ENCODE measurements at places on chromosomes 3 and 15. TPM values are rescaled to one million over a fixed set of nuclear protein-coding genes. Genes with fewer than 3 reads are reported as not detected.

GRCh38 chr15:31081588-31082250 lies 19.8 kb downstream of the TRPM1 start:
- no peak overlapping the region for H3K27ac ChIP-seq
- no peak for DNase-seq
- H3K36me3 ChIP-seq: no peaks in the 10 kb centered on the region
- no peaks in the 10 kb centered on the region for H3K27me3 ChIP-seq
- peaks cover 6% of the 10 kb centered on the region for H3K4me1 ChIP-seq

DNA sequence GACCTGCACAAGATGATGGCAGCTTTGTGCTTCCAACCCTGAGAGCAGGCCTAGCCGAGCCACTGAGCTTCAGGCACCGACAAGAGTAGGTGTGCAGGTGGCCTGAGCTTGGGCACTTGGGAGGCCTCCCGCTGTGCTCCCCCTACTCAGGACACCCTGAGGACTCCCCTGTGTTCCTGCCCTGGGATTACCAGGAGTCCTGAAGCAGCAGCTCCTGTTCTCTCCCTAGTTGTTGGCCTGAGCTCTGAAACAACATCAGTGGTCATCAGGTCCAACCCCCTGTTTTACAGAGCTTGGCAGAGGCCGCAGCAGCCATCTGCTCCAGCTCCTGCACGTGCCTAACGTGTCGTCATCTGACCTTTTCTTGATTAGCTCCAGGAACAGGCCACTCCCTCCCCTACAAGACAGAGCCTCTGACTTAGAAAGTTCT lies 8.0 kb upstream of the MESP2 start:
- H3K36me3 ChIP-seq: no peaks in the 10 kb centered on the region
- no peaks in the 10 kb centered on the region for H3K27me3 ChIP-seq
- no peak overlapping the region for H3K4me3 ChIP-seq
- DNase-seq: no peak
- no peak overlapping the region for H3K27ac ChIP-seq

- no peaks in the 10 kb centered on the region for H3K36me3 ChIP-seq
- H3K4me1 ChIP-seq: no peaks in the 10 kb centered on the region
- no peak for DNase-seq
- no peak overlapping the region for H3K27ac ChIP-seq
- no peaks in the 10 kb centered on the region for H3K27me3 ChIP-seq
Observed at GRCh38 chr3:150147776-150148175, 177.1 kb upstream of the PFN2 start.

GRCh38 chr3:35690271-35690670 lies 50.9 kb downstream of the ARPP21 start:
- no peaks in the 10 kb centered on the region for H3K27me3 ChIP-seq
- H3K36me3 ChIP-seq: no peaks in the 10 kb centered on the region
- H3K4me3 ChIP-seq: no peak overlapping the region
- H3K4me1 ChIP-seq: no peaks in the 10 kb centered on the region

GRCh38 chr3:182479419-182480336 lies 313.6 kb upstream of the ATP11B start:
- no peak overlapping the region for H3K4me3 ChIP-seq
- DNase-seq: no peak
- H3K27ac ChIP-seq: no peak overlapping the region
- no peaks in the 10 kb centered on the region for H3K27me3 ChIP-seq

DNA sequence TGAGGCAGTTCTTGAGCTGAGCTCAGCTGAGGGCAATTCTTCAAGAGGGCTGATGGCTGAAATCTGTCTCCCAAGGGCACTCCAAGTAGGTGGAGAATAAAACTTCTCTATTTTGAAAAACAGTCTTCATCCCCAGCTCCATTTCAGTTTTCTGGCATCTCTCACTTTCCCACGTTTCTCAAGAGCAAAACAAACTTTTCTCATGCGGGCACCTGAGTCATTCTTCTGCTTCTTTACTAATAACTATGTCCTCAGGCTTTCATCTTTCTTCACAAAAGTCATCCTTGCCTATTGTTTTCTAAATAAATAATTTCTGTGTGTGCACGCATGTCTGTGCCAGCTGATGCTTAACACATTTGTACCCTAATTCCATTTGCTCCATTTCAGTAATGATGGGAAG lies 96.1 kb upstream of the NUDT16 start:
- DNase-seq: no peak
- no peaks in the 10 kb centered on the region for H3K4me1 ChIP-seq
- no peak overlapping the region for H3K27ac ChIP-seq
- H3K36me3 ChIP-seq: no peaks in the 10 kb centered on the region
- H3K27me3 ChIP-seq: 0 out of 2 replicates have a peak, but pooled peaks cover 2% of the 10 kb centered on the region

GRCh38 chr15:25372298-25372697 lies 66.5 kb downstream of the UBE3A start:
- H3K27ac ChIP-seq: no peak overlapping the region
- H3K4me3 ChIP-seq: no peak overlapping the region
- no peaks in the 10 kb centered on the region for H3K4me1 ChIP-seq
- peaks cover 22% of the 10 kb centered on the region for H3K36me3 ChIP-seq
- no peak for DNase-seq

Gene PXYLP1
- total RNA-seq: 1.4 TPM

Gene GMPPB
- total RNA-seq: 28.4 TPM

Gene ATP13A4
- not detected for total RNA-seq

Gene GASK1A
- total RNA-seq: not detected

Gene CFAP92
- 0.18 TPM for total RNA-seq

- H3K36me3 ChIP-seq: no peaks in the 10 kb centered on the region
- no peak overlapping the region for H3K4me3 ChIP-seq
- no peaks in the 10 kb centered on the region for H3K27me3 ChIP-seq
- no peak for DNase-seq
Observed at GRCh38 chr15:58535337-58535736, 103.5 kb downstream of the LIPC start.

Gene OIP5
- 26.7 TPM for total RNA-seq

DNA sequence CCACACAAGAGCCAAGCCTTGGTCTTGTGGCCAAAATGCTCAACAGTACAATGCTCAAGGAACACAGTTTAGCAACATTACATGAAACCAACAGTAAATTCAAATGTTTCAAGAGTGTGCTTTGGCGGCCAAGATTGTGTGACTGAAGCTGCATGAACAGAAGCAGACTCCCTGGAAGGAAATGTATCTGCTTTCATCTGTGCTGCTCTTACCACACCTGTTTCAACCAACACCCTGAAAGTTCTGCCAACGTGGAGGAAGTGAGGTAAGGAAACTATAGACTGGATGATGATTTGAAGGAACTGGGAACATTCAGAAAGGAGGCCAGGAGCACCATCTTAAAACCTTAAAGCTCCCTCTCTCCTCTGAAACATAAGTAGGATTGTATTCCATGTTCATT lies 55.7 kb downstream of the MB21D2 start:
- H3K36me3 ChIP-seq: no peaks in the 10 kb centered on the region
- H3K27ac ChIP-seq: no peak overlapping the region
- H3K27me3 ChIP-seq: no peaks in the 10 kb centered on the region
- no peak overlapping the region for H3K4me3 ChIP-seq
- H3K4me1 ChIP-seq: no peaks in the 10 kb centered on the region

Gene CMTM7
- 43.5 TPM for total RNA-seq

GRCh38 chr3:49017229-49017970 lies 980 bp downstream of the DALRD3 start:
- peaks cover 8% of the 10 kb centered on the region for H3K4me1 ChIP-seq
- peak overlapping the region; percentile 71 for H3K4me3 ChIP-seq
